Suppressor macrophage (primary cell): ENCODE measurements at places on chromosomes 4 and X.
A peak's percentile ranks its signal among the peaks of the same experiment; 100 is the strongest.

DNA sequence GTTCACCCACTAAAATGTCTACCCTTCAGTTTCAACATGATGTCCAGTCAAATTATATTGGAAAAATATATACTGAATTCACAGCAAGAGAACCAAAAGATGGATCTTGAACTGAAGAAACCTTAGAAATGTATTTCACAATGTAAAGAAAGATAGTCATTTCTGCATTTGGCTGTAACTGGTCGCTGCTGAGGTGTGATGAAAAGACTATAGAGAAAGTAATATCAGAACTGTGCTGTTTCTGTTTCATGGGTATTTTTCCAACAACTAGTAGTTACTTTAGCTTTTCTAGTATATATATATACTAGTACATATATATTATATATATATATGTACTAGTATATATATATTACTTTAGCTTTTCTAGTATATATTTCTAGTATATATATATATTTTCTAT lies 91.3 kb downstream of the GPM6A start:
- DNase-seq, result no peak

DNA sequence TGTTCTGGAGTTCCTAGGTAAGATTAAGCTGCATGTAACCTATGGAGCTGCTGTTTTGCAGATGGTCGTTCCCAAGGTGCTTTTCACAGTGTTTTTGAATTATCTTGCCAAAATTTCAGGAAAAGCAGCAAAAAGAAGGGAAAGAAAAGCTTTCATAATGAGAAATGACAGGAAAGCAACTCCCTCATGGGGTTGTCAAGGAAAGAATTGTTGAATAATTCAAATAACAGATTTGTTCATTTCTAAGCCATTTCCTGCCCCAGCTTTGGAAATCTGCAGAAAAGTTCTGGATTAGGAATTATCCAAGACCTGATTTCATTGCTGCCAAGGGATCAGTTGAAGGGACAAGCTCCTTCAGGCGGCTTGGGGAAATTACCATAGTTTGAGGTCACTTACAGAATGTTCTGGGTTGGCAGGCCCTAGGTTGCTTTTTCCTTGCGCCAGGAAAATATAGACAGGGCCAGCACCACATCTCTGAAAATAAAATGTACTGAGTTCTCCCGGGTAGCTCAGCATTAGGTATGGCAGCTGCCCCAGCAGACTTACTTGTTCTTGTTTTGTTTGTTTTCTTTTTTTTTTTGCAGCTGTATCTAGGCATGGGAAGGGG lies 354.7 kb downstream of the STIM2 start:
- no peak for DNase-seq

DNA sequence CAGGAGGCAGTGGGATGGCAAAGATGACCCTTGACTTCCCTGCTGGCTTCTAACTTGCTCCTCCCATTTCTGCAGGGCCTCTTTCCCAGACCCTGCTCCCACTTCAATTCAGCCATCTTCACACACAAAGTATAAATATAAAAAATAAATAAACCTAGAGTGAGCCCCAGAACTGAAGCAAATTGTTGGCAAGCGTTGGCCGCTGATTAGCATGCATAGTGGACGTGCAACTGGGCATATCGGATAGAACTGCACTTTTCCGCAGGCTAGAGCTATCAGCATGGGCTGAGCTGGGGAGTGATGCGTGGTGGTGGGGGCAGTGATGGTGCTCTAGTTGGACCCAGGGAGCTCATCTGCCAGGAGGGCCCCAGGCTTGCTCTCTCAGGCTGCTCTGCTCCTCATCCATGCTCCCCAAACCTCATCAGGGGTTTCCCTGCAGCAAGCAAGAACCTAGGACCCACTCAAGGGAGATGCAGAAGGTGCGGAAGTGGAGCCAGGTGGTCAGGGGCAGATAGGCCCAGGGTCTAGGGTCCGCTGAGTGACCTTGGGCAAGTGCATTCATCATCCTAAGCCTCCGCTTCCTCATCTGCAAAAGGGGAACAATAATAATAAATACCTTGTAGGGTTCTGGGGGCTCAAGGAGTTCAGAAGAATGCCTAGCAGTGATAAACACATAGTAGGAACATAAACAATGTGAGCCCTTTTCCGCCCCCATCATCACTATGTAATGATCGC lies 146.8 kb upstream of the PJA1 start:
- DNase-seq, result no peak

DNA sequence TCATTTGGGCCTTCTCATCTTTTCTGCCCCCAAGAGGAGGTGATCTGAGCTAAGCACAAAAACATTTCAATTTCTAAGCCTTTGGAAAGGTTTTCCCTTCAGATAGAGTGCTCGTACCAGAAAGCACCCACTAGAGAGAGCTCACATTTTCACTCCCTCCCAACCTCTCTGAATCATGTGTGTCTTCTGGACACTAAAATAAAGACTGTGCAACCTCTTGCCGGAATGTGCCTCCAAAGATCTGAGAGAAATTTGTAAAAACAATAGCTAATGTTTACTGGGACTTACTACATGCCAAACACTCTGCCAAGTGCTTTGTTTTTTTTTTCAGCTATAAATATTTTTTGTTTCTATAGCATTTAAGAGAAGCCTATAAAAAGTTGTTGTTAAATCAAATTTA lies 120.6 kb upstream of the LNX1 start:
- no peak for DNase-seq

GRCh38 chr4:54659313-54659712 lies 1.6 kb downstream of the KIT start:
- DNase-seq, result peak; percentile 19

DNA sequence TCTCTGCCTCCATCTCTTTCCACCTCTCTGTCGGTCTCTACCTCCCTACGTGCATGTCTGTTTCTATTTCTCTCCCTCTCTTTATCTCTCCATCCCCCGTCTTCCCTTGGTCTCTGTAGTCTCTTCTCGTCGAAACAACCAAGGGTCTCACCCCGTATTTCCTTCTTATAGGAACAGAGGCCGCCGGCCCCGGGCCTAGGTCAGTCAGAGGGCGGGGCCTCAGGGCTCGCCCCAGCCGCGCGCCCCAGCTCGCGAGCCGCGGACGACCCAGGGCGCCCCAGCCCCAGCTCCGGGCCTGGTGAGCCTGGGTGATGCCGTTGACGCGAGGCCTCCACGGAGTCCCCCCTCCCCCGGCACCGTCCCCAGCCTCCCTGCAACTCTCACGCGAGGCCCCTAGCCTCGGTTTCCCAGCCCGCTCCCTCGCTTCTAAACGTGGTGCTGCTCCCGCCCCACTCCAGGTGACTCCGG lies 6.6 kb downstream of the TIMM17B start:
- no peak for DNase-seq

GRCh38 chr4:94690851-94691254 lies 66.9 kb upstream of the BMPR1B start:
- DNase-seq, result peak; percentile 13
